ENCODE measurements at places on chromosomes 5 and 9.

DNA sequence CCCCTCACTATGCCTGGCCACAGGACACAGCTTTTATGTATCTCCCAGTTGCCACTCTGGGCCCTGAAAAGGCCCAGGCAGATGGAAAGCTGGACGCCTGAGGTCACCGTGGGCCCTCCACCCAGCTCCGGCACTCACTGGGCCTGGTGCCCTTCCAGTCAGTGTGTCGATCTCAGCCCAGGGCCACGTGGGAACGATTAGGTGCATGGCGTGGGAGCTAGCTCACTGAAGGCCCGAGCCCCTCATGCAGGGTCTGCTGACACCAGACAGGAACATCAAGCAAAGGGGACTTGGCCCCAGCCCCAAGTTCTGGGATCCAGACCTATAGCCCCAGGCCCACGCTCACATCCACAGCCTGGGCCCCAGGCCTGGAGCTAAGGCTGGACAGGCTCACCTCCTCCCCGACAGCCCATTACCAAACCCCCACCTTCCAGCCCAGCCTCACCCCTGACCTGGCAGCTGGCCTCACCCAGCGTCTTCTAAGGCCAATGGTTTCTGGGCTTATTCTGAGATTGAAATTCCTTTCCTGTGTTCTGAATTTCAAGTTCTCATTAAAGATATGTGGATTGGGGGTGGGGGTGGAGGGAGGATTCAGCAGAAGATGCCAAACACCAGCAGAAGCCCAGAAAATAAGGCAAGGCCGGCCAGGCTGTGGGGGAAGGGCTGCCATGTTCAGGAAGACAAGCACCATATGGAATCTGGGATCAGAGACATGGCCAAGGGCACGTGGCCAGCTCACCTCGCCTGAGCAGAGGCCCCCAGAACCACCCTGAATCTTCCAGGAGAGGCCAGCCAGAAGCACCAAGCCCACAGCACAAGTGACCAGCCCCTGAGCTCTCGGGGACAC lies 74.5 kb downstream of the ADAMTS2 start:
- DNase-seq, result no peak

DNA sequence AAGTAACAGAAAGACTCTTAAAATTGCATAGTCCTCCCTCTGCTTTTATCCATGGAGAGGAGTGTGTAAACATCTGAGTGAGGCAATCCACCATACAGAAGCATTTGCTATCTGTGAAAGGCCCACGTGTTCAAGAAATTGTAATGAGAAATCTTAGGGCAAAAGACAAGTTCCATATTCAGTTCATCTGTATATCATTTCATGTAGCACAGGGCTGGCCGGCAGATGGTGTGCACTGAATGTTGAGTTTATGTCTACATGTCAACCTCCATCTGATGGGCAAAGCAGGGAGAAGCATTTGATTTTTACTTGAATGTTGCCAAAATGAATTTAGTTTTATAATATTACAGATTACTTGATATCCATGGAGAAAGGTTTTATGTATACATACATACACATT lies 179.5 kb upstream of the RAD23B start:
- no peak for DNase-seq

DNA sequence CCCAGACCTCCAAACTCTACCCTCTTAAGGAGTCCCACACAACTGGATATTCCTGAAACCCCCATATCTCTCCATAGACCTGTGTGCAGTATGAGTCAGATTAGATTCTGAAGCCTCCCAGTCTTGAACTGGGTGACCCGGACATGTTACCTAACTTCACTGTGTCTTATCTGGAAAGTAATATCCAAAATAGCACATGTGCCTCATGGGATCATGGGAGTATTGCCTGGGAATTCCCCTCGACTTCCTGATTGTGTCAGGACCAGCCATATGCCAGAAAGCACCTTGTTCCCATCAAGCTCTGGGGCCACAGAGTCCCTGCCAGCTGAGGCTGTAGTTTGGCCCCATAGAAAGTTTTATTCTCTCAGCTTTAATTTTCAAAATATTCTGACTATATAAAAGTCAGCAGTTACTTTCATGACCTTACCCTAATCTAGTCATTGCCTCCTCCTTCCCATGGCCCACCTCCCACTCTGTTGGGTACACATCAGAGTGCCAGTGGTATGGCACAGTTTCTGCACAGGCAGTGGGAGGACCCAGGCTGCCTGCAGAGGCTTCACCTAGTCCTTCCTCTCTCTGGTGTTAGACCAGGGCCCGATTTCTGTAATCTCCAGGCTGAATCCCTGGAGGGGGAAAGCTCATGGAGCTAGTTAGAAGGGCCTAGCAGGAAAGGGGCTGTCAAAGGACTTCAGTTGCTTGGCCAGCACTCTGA lies 19.5 kb upstream of the B4GALT1 start:
- DNase-seq, result no peak

- no peak for DNase-seq
Observed at GRCh38 chr5:124050120-124050770, 538.3 kb downstream of the CSNK1G3 start.

- no peak for DNase-seq
Observed at GRCh38 chr5:37034955-37035354, 158.4 kb downstream of the NIPBL start.

DNA sequence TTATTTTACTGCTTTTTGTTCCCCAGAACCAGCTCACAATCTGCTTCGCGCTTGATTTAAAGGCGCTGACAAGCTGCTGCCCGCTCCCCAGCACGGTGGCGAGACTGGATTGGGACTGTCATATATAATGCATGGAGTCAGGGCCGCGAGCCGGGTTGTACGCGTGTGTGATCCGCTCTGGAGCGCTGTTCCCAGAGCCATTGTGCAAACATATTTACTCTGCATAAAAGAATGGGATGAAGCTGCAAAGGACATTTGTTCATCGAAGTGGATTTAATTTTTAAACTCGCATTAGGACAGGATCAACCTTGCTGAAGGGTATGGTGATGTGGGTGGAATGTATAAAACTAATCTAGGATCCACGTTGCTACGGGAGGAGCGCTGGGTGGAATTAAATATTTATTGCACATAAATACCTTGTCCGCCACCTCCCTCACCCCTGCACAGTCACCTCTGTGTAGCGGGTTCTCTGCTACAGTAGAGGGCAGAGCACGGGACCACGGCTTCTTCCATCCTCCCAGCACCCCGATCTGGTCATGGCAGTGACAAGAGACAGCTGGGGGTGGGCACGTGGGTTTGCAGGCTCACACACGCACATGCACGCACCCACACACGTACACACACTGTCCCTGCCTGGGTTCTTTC lies 18.1 kb upstream of the FCN1 start:
- no peak for DNase-seq

DNA sequence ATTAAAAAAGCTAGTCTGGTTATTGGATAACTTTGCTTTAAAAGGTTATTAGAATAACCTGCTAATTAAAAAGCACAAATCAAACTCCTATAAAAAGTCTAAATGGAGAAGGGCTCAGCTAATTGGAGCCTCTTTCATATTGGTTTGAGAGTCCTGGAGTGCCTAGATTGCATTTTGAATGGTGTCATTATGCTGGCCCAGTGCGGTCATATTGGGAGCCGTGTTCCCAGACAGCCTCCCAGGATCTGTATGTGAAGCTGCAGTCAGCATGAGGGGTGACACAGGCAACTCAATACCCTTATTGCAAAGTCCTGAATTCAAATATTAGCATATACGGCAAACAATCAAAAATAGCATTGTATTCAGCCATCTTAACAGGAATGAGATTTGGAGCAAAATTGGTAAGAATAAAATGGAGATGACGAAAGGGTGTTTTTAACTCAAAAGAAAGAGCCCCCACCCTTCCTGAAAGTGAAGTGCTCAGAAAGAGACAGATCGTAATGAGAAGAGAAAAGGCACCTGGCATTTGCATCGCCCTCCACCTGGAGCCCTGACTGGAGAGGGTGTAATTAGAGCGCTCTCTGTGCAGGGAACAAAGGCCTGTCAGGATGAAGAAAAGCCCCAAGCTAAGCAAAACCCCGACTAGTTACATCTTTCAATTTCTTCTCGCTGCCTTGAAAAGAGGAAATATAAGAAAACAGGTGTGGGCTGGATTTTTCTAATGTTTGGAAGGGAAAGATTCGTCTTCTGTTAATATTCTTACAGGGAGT lies 621.0 kb upstream of the ADAMTS16 start:
- DNase-seq, result no peak

DNA sequence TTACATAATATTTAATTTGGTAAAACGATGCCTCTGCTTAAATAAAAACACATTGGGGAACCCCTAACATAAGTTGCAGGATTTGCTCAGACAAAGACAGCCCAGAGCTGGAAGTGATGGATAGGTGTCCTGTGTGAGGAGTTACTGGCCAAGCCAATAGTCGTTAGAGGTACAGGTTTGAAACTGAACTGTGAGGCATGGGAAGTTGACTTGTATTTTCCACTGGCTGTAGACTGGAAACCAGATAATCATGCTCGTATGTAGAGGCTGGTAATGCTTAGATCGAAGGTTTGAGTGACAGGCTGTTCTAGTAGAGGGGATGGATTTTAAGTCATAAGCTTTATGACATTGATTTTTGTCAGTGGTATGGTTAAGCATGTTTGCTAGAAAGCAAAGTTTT lies 24.8 kb downstream of the TEK start:
- no peak for DNase-seq

DNA sequence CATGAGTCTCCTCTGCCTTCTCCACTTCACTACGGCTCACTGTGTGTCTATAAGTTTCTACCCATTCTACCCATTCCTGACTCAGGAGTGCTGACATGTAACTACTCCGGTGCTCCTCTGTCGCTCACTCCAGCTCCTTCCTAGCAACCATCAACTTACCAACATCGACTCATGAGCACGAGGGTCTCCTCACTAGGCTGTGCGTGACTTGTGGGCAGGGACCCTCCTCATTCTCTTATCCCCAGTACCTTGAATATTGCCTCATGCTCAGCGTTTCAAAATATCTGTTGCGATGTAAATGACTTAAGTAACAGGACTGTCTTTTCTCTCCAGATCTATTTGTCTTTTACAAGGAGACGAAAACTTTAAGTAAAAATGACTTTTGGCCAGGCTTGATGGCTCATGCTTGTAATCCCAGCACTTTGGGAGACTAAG lies 73.1 kb downstream of the BASP1 start:
- no peak for DNase-seq

DNA sequence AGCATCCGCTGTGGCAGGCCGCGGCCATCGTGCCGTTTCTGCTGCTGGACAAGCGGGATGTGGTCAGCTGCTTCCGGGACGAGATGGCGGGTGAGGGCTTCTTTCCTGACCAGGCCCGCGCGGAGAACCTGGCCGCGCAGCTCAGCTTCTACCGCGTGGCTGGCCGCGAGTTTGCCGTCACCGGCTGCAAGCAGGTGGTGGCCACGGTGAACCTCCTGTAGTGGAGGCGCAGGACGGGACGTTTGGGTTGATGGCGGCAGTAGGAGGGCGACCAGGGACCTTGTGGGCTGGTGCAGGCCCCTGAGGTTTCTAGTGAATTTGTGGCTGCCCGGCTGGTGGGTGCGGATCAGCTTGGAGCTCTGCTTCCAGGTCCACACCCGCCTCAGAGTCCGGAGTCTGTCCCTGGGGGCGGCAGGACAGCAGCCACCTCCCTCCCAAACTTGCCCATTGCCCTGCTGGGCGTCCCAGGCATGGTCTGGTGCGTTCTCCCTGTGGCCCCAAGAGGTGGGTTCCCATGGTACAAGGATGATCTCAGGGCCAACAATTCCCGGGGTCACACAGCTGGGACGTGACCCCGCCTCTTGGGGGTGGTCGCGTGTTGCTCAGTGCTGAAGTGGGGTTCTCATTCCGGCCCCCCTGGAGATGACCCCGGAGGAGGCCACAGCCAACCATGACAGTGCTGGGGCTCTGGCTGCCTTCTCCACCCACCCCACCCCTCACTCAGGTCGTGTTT lies 2.4 kb downstream of the TOR4A start:
- no peak for DNase-seq

Measured in HS-5 (cell line).